ENCODE measurements at places on chromosomes 1 and 21. TPM values are rescaled to one million over a fixed set of nuclear protein-coding genes. Genes with fewer than 3 reads are reported as not detected.

The CTPS1 gene
- total RNA-seq = 33.7 TPM

The PCP4 gene
- total RNA-seq = not detected

The CD164L2 gene
- 1.1 TPM for total RNA-seq

The BRDT gene
- not detected for total RNA-seq

The WNT9A gene
- 7.3 TPM for total RNA-seq

The NIBAN1 gene
- 169 TPM for total RNA-seq

The LCE3D gene
- total RNA-seq = 0.38 TPM

The LCK gene
- total RNA-seq = not detected

The VASH2 gene
- not detected for total RNA-seq

The LIN28A gene
- total RNA-seq = not detected

The ZMYM4 gene
- total RNA-seq = 20.5 TPM

The ADGRB2 gene
- 0.64 TPM for total RNA-seq

The ANKRD35 gene
- total RNA-seq = 3.7 TPM

The SPRR2B gene
- not detected for total RNA-seq

The VHLL gene
- total RNA-seq = 0.77 TPM

The CD1B gene
- total RNA-seq = not detected

The FCMR gene
- 0.38 TPM for total RNA-seq

The LAMC2 gene
- 1,014 TPM for total RNA-seq

The LCE3E gene
- not detected for total RNA-seq

The PLA2G2D gene
- not detected for total RNA-seq

The LGR6 gene
- not detected for total RNA-seq

The CHML gene
- total RNA-seq = 12.9 TPM

The ZNF691 gene
- total RNA-seq = 6.8 TPM

The CYP4Z1 gene
- total RNA-seq = not detected

The OTUD7B gene
- total RNA-seq = 19.2 TPM

The B3GALT2 gene
- total RNA-seq = not detected

The PGBD5 gene
- total RNA-seq = under 0.01 TPM

The TPTE gene
- not detected for total RNA-seq

The KCNH1 gene
- under 0.01 TPM for total RNA-seq

The DNAJC6 gene
- total RNA-seq = 1.9 TPM

The KCNE1 gene
- total RNA-seq = 0.26 TPM

The CSF3R gene
- total RNA-seq = not detected

The CRNN gene
- total RNA-seq = 6.6 TPM

The CAMSAP2 gene
- 96.9 TPM for total RNA-seq

The DAB1 gene
- 0.13 TPM for total RNA-seq

The LRRC71 gene
- not detected for total RNA-seq

The HTR6 gene
- total RNA-seq = not detected

The OR2L13 gene
- not detected for total RNA-seq

The AIRE gene
- not detected for total RNA-seq

The FALEC gene
- not detected for total RNA-seq

The MXRA8 gene
- total RNA-seq = 5.0 TPM

The CNTN2 gene
- under 0.01 TPM for total RNA-seq

The LCE2A gene
- total RNA-seq = not detected

The SV2A gene
- 1.1 TPM for total RNA-seq

The MAP3K21 gene
- total RNA-seq = 6.9 TPM

The ST6GALNAC3 gene
- total RNA-seq = 1.4 TPM

The FTCD gene
- total RNA-seq = not detected

The ADPRS gene
- 50.0 TPM for total RNA-seq

The CFHR1 gene
- total RNA-seq = not detected

The RAB42 gene
- not detected for total RNA-seq

The SLAMF7 gene
- total RNA-seq = 0.79 TPM

The SLC27A3 gene
- 7.4 TPM for total RNA-seq

The GJA5 gene
- total RNA-seq = 0.13 TPM
